Large intestine (tissue), 12 donors: ENCODE measurements at places on chromosomes 11 and 22. TPM values are rescaled to one million over a fixed set of nuclear protein-coding genes. Genes with fewer than 3 reads are reported as not detected.
A peak's percentile ranks its signal among the peaks of the same experiment; 100 is the strongest.

The OR2D3 gene
- polyA plus RNA-seq = not detected

The ZNF215 gene
- polyA plus RNA-seq = 5.5 TPM

The HPX gene
- 3.0 TPM for polyA plus RNA-seq

The E2F8 gene
- 17.7 TPM for polyA plus RNA-seq

- no peaks in the 10 kb centered on the region for H3K36me3 ChIP-seq
- no peak for DNase-seq
- no peak overlapping the region for H3K4me3 ChIP-seq
- no peaks in the 10 kb centered on the region for H3K4me1 ChIP-seq
- H3K27me3 ChIP-seq = no peaks in the 10 kb centered on the region
Measured at GRCh38 chr22:40479887-40480538, 109.6 kb downstream of the SGSM3 start.

- peaks cover 25% of the 10 kb centered on the region for H3K4me1 ChIP-seq
- no peak overlapping the region for H3K4me3 ChIP-seq
- DNase-seq = no peak
Measured at GRCh38 chr11:65290448-65291165, 24.1 kb upstream of the CDC42EP2 start.

DNA sequence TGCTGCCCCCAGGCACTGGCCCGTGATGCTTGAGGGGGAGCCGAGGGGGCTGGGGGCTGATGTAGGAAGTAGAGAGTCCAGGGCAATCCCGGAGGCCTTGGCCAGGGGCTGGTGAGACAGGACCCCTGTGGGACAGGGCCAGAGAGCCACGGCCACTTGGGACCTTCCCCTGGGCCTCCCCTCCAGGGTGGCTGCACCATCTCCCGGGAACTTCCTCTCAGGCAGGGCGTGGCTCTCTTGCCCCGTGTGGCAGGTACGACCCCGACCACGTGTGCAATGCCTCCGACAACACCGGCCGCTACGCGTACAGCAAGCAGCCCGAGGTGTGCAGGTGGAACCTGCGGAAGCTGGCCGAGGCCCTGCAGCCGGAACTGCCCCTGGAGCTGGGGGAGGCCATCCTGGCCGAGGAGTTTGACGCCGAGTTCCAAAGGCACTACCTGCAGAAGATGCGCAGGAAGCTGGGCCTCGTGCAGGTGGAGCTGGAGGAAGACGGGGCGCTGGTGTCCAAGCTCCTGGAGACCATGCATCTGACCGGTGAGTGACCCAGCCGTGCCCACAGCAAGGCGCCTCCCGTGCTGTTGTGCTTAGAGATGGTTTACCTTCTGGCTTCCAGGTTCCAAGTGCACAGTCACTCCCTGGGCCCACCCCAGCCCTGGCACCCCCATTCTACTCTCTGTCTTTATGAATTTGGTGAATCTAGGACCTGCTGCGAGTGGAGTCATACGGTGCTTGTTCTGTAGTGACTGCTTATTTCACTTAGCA is 9.7 kb downstream of the SELENOO start:
- H3K4me3 ChIP-seq = no peak overlapping the region
- peaks cover 76% of the 10 kb centered on the region for H3K36me3 ChIP-seq
- no peaks in the 10 kb centered on the region for H3K27me3 ChIP-seq
- H3K27ac ChIP-seq = no peak overlapping the region

GRCh38 chr11:45512471-45513148 is 152.8 kb downstream of the CHST1 start:
- H3K4me1 ChIP-seq = no peaks in the 10 kb centered on the region
- no peaks in the 10 kb centered on the region for H3K36me3 ChIP-seq
- H3K4me3 ChIP-seq = no peak overlapping the region
- no peak overlapping the region for H3K27ac ChIP-seq
- peaks cover 3% of the 10 kb centered on the region for H3K27me3 ChIP-seq
- no peak for DNase-seq

DNA sequence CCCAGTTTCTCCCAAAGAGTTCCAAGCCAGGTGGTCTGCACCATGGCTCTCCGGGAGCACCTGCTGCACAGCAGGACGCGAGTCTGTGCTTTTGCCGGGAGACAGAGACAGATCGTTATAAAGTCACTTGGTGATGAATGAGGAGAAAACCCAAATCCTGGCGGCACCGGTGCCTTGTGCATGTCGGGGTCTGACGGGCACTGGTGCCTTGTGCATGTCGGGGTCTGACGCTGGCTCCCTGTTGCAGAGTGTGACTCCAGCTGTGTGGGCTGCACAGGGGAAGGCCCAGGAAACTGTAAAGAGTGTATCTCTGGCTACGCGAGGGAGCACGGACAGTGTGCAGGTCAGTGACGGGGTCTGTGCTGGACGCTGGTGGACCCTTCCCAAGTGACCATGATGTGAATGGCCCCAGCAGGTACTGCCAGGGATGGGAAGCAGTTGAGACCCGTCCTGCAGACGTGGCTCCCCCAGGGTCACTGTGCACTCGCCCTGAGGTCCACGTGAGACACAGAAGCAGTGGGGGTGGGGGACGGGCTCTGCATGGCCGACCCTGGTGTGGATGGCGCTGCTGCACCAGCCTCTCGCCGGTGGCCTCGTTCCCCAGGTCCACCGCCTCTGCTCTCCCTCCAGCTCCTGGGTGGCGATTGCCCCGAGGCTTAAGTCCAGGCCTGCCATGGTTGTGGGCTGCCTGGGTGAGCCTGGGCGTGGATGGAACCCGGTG is 5.8 kb downstream of the CRELD2 start:
- H3K4me1 ChIP-seq = no peaks in the 10 kb centered on the region
- H3K27me3 ChIP-seq = peaks cover 6% of the 10 kb centered on the region
- peaks cover 15% of the 10 kb centered on the region for H3K36me3 ChIP-seq
- H3K4me3 ChIP-seq = no peak overlapping the region
- H3K27ac ChIP-seq = no peak overlapping the region
- DNase-seq = no peak

DNA sequence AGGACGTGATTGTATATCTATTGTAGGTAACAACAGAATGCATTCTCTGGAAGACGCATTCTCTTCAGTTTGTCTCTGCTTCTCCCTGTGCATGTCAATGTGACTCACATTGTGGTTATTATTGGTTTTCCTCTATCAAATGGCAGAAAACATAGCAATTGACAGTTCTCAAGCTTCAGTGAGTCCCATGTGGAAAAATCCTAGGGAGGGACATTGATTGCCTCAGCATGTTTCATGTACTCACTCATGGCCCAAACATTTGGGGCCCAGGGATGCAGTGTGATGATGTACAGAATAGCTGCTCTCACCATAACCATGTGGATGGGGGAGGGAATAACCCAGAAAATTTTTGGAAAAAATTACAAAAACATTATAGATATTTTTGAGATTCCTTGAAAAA is 9.3 kb upstream of the ARL14EP start:
- H3K36me3 ChIP-seq = no peaks in the 10 kb centered on the region
- no peaks in the 10 kb centered on the region for H3K4me1 ChIP-seq
- no peak overlapping the region for H3K4me3 ChIP-seq
- H3K27me3 ChIP-seq = peaks cover 5% of the 10 kb centered on the region

DNA sequence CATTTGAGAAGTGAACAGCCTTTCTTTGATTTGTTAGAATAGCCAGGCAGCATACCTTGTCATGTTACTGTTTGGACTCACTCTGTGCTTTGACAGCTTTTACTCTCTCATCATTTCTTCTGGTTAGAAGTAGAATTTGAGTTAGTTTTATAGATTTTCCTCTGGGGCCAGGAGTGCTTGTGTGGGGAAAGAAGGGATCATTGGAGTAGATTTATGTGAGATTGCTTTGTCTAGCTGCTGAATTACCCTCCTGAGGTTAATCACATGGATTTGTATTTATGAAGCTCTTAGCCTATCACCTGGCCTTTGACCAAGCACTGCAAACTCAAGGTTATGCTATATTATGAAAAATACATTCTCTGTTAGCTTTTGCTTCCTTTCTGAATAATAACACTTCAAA is 54.3 kb downstream of the SWAP70 start:
- no peak for DNase-seq
- H3K4me3 ChIP-seq = no peak overlapping the region
- H3K27ac ChIP-seq = peak overlapping the region; percentile 68
- peaks cover 15% of the 10 kb centered on the region for H3K36me3 ChIP-seq
- peaks cover 10% of the 10 kb centered on the region for H3K4me1 ChIP-seq

DNA sequence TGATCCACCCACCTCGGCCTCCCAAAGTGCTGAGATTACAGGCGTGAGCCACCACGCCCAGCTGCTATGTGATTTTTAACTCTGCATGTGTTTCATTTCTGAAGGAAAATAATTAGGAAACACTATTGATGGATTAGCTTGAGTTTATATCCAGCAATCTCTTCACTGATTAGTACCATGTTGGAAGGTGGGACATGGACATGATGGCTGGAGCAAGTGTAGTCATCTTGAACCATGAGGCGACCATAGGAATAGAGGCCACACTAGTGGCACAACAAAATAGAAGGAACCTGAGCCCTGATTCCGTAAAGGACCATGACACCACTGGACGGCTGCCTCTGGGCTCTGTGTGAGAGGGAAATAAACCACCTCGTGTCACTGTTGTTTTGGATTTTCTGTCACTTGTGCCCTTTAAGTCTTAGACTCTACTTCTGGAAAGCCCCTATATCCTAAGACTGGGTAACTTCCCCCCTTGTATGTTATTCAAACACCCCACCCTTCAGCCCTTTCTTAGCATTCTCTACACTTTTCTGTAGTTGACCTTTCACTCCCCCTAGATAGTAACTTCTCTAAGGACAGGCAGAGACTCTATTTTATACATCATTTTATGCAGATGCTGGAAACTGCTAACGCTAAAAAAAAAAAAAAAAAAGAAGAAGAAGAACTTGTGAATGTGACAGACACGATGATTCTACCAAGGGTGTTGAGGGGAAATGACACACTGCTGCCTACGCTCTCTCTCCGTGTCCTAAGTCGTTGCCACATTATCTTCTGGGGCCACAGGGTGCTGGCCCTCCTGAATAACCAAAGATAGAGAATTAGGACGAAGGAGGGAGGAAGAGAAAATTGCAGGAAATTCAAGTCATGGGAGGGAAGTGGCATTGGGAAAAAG is 2.7 kb upstream of the VPS37C start:
- no peak overlapping the region for H3K4me3 ChIP-seq
- no peaks in the 10 kb centered on the region for H3K27me3 ChIP-seq
- no peaks in the 10 kb centered on the region for H3K36me3 ChIP-seq
- no peak for DNase-seq
- H3K27ac ChIP-seq = no peak overlapping the region
